ENCODE measurements at places on chromosomes 6 and 20.

- DNase-seq: no peak
Observed at GRCh38 chr20:10777710-10778109, 103.9 kb upstream of the JAG1 start.

DNA sequence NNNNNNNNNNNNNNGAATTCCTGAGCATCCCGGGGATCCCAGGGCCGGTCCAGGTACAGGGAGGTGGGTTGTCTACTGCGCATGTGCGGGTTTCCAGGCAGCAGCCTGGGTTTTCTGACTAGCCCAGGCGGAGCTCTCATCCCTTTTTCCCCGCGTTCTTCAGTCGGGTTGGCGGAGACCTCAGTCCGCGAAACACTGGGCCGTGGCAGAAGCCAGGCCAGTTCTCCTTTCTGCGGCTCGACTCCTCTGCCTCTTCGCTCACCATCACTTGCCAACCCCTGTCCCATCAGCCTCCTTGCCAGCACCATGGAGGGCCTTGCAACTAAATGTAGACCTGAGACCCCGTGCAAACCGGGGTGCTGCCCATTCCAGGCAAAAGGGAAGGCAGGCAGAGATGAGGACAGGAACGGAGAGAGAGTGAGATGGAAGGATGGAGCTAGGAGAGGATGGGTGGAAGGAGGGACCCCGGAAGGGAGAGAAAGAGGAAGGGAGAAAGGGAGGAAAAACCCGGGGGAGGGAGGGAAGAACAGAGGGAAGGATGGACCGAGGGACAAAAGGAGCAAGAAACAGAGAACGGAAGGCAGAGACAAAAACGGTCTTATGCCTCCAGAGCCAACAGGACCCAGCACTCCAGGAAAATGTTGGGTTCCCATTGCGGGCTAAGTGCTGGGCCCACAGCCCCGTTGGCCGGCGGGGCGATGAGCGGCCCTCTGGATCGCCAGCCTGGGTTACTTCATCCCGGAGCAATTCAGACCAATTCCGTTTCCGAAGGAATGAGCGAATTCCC lies 445.4 kb upstream of the DEFB115 start:
- no peak for DNase-seq

- no peak for DNase-seq
Observed at GRCh38 chr6:122014961-122015360, 384.5 kb upstream of the HSF2 start.

GRCh38 chr6:33685411-33686224 lies 25.9 kb downstream of the UQCC2 start:
- DNase-seq: no peak

Data from naive thymus-derived CD4-positive, alpha-beta T cell (primary cell).